K562 (cell line): ENCODE measurements at places on chromosomes 4 and X. TPM values are rescaled to one million over a fixed set of nuclear protein-coding genes. Genes with fewer than 3 reads are reported as not detected.

Gene UBQLN2
- polyA plus RNA-seq = 10.2 and 10.8 TPM in 2 replicates

Gene GLUD2
- 5.3 and 5.6 TPM in 2 replicates for polyA plus RNA-seq

Gene SHROOM2
- polyA plus RNA-seq = not detected in 2 replicates

Gene MAGEA4
- 0.60 and 0.70 TPM in 2 replicates for polyA plus RNA-seq

DNA sequence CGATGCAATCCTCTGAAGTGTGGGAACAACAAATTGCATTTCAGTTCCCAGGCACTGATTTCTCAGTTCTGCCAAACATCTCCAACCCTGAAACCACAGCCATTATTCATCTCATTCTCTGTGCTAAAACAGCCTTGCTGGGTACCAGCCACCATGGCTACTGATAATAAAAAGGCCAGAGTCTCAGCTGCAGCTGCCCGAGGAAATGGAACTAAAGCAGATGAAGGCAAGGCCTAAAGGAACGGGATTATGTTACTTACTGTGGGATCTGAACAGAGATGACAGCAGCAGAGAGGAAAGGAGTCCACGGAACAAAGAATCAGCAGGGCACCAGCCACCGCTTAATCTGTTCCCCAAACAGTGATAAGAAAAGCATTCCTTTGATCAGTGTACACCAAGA lies 155.7 kb downstream of the PAPSS1 start:
- DNase-seq = no peak

- DNase-seq = no peak
Observed at GRCh38 chrX:115344885-115345614, 55.5 kb downstream of the LUZP4 start.

DNA sequence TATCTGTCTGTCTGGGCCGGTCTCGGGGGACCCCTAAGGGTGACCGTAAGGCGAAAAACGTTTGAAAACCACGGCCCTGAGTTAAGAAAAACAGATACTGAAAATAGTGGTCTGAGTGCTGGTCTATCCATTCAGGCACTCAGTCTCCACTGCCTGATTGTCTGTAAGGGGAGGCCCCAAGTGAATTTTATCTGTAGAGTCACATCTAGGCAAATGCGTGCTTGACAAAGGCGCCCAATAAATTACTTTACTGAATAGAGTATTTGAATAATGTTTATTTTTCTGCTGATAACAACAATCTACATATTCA lies 465 bp downstream of the HNRNPH2 start:
- no peak for DNase-seq

DNA sequence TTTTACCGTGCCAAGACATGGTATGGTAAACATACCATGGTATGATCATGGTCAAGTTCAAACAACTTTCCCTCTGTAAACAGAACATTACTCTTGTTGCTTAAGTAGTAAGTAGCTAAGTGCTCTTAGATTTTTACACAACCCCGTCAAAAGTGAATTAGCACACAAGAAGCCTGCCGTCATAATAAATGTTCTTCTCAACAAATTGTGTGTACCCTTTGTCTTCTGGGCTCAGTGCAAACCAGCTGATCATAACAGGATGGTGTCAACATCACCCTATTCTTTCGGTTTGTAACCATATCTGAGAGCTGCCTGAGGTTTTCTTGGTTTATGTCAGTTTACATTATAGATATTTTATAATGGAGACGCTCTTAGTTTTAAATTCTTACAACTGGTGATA lies 28.8 kb downstream of the MSL3 start:
- DNase-seq = no peak

- DNase-seq = no peak
Observed at GRCh38 chr4:94960708-94961107, 203.0 kb downstream of the BMPR1B start.
